ENCODE measurements at places on chromosomes 1 and 21.

DNA sequence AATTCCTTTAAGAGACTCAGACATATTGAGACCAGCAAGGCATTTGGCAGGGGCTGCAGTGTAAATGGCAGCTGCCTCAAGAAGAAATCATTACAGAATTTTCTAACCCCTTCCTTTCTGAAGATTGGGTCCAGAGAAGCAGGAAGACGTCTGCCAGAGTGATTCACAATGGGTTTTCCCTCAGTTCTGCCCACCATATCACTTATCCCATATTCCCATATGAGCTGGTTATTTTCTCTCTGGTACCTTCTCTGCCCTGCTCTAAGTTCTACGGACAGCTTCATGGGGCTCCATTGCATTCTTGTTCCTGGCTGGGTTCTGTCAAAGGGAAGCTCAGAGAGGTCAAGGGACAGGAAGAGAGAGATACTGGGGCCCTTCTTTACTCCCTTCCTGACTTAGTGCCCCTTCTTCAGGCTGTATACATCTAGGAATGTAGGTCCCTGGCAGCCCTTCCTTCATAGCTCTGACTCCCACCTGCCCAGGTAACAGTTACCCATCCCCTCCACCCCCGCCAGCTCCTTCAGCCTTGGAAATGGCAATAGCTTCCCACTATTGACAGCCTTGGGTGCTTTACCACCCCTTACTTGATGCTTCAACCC is 420.6 kb upstream of the DAB1 start:
- no peak for DNase-seq

- no peak for DNase-seq
These were observed 165.4 kb downstream of the RUNX1 start for GRCh38 chr21:34883491-34884271.

DNA sequence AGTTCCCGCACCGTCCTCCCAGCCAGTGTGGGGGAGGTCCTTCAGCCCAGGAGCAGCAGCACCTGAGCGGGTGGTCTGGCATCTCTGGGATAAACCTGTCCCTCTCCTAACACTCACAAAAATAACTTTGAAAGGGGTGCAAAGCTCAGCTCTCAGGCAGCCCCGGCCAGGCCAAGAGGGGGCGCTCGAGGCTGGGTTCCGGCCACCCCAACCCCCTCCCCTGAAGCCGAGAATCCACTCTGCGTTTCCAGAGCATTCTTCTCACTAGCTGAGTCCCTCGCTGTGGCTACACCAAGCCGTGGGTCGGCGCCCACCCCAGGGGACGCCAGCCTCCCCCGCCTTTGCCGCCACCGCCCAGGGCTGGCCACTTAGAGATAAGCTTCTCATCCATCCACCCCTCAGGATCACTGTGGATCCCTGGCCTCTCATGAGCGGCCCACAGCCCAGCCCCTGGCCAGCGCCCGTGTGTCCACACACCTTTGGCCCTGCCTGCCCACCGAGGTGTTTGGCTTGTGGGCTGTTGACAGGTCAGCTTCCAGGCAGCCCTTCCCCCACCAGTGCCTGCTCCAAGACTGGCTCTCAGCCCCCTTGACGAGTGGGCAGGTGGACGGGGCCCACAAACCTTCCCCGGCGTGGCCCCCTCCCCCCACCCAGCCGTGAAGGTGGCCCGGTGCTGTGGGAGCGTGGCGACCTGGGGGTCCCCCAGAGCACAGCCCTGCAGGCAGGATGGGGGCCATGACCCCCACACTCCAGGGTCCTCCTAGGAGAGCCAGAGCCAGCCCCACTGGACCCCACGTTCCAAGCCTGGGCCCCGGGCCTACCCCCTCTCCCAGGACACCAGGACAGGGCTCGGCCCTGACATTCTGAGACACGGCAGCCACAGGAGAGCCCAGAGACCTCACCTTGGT is 1.9 kb downstream of the FTCD start:
- no peak for DNase-seq

DNA sequence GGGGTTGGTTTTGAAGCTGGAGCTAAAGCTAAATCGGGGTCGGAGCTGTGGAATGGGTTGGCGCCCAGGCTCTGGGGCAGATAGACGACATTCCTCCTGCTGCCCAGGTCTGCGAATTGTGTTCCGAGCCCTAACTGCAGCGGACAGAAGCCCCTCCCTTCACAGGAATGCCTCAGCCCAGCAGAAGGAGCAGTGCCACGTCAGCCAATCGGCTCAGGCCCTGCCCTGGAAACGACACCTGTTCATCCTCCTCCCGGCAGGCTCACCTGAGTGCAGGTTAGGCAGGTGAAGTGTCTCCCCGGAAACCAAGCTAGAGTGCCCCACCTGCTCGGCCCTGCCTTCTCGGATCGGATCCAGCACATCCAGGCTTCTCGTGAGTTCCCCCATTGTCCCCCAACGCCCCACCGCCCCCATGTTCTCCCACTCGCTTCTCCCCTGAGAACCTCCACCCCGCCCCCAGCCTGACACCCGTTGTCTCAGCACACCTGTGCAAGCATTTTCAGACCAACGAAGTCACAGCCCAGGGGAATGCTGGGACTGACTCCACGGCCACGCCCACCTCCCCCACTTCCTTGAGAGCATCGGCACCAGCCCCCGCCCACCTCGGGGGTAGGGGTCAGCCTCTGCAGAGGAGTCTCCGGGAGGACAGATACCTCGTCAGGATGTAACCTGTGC is 775 bp downstream of the TMEM125 start:
- DNase-seq = no peak

- peak; percentile 41 for DNase-seq
These were observed 11.4 kb downstream of the SOX13 start for GRCh38 chr1:204084247-204084772.

DNA sequence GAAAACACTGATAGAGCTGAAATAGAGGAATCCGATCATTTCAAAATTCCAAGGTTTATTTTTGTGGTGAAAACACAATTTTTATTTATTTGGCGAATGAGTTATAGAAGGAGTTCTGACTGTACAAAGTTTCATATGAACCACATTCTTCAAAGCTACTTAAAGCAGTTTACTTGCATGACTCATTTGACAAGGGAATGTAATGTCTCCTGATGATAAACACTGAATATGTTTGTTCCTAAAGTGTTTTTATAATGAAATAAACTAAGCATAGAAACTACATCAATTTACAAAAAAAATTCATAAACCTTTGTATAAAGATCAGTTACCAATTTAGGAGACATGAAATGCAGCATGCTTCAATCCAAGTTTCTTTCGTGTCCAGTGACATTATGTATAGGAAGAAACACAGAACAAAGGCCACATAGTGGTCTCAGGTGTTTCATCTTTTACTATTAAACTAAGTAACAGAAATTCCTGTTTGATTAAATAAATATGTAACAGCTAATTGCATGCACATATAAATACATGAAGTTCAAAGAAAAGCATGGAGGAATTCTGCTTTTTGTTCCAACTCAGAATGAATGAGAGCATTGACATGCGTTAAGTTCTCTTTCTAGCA is 2.5 kb downstream of the PRKACB start:
- peak; percentile 31 for DNase-seq

GRCh38 chr1:26545969-26546323 is 16.4 kb downstream of the RPS6KA1 start:
- DNase-seq = no peak

DNA sequence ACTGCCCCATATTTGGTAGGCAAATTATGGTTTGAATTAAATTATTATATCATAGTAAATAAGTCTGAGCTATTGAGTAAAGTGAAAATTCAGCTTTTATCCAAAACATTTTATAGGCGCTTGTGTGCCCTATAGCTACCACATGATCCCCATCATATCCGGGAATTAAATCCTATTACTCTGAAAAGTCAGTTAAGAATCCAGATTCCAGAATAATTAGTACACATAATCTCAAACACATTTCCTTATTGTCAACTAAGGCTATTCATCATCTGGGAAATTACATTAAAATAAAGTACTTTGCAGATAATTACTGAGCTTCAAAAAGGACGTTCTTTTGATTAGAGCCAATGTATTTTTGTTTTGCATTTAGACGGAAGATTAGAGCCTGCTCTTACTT is 72.3 kb downstream of the CTH start:
- DNase-seq = no peak

DNA sequence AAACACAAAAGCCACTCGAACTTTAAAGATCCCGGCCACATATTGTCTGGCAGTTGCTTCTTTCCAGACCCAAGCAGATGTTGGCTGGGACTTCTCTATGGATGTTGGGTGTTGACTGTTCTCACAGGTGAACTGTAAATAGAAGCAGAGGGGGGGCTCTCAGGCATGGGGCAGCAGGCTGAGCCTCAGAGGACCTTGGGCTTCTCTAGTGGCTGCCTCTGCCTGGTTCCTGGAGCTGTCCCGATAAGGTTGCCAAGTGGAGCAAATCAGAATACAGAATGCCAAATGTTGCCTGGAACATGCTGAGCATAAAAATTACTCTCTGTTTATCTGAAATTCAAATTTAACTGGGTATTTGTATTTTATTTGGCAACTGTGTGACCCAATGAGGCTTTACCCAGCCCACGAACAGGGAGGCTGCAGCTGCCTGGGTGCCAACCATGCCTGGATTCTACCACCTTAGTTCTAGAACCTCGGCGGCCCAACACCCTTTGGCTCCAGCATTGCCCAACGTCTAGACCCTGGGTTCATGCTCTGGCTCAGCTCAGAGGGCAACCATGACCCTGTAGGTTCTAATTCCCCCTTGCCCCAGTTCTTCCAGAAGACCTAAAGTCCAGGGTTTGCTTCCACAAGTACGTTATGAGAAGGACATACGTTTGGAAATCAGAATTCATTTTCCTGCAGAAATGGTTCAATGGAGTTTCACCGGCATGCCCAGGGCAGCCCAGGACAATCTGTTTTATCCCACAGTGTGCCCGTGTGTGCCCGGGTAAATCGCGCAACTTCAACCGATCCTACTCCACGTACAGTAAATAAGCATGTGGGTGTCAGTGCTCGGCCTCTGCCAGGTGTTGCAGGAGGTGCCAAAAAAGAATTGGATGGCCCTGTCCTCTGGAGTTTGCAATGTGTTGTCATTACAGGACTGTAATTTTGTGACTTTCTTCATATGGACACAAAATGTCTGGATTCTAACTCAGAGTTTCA is 5.4 kb upstream of the SLC45A1 start:
- DNase-seq = no peak

DNA sequence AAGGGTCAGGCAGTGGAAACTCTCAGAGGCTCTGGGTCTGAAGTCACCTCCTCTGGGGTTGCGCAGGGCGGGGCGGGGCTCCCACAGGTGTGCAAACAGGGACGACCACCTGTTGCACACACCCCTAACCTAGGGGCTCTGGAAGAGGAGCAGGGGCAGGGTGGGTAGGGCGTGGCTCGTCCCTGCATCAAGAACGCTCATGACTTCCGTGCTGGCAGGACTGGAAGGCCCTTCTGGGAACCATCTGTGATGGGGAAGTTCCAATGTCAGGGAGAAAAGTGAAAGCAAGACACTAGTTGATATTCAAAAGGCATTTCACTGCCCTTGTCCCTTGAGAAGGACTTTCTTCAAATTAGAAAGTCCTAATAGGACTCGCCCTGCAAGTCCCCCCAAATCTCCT is 22.1 kb upstream of the CLSTN1 start:
- DNase-seq = no peak

- DNase-seq = no peak
These were observed 73.2 kb downstream of the ADGRL2 start for GRCh38 chr1:81873946-81874345.

- no peak for DNase-seq
These were observed 8.1 kb downstream of the CACNA1S start for GRCh38 chr1:201104141-201104540.

DNA sequence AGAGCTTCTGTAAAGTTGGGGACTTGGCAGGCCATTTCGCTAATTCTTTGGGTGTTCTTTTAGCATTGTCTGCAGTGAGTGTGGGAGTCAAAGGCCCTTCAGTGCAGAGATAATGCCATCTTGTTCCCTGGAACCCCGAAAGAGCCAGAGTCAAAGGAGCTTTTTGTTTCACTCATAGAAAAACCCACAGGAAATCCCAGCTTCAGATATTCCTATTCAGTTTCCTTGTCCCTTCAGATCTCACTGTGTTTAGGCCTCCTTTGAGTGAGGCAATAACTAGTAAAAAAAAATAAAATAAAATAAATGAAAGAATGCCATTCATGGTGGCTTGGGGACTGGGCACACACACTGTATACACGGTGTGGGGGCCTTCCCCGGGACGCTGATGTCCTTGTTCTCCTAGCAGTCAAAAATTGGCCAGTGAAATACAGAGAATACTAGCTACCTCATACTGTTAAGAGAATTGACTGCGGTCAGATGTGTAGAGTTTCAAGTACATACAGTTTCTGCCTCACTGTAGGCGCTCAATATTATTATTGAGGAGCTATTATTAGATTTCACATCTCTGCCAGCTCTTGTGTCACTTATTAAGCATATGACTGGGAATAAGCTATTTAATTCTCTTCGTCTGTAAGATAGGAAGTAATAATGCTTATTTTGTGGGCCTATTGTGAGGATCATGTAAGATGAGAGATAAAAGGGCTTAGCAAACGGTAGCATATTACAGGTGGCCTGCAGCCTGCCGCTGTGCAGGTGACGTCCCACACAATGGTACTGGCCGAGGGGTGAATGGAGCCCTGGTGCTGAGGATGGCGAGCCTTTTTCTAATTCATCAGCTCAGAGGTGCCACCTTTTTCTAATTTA is 16.7 kb downstream of the DISC1 start:
- no peak for DNase-seq

DNA sequence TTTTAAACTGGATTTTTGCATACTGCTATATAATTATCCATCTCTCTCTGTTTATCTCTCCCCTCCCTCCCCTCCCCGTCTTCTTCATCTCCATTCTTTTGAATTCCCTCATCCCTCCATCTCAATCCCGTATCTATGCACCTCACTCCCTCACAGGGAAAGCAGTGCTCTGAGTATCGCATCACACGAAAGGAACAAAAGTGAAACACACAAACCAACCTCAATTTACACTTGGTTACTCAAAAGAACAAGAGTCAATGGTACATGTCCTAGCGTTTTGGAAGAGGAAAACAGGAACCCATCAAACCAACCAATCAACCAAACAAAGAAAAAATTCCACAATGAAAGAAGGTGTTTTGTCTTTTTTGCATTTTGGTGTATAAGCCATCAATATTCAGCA is 115.1 kb downstream of the NBPF12 start:
- DNase-seq = no peak

DNA sequence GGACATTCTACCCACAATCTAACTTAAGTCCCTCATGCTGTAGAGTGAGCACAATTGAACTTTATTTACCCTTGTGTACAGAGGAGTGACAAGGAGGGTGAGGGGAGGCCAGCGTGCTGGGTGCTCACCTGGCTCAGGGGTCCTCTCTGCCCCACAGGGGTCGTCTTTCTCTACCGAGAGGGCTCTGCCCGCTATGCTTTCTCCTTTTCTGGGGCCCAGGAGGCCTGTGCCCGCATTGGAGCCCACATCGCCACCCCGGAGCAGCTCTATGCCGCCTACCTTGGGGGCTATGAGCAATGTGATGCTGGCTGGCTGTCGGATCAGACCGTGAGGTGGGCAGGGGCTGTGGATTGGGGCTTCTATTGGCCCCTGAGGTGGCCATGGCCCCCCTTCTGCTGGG is 5.4 kb downstream of the BCAN start:
- DNase-seq = no peak

DNA sequence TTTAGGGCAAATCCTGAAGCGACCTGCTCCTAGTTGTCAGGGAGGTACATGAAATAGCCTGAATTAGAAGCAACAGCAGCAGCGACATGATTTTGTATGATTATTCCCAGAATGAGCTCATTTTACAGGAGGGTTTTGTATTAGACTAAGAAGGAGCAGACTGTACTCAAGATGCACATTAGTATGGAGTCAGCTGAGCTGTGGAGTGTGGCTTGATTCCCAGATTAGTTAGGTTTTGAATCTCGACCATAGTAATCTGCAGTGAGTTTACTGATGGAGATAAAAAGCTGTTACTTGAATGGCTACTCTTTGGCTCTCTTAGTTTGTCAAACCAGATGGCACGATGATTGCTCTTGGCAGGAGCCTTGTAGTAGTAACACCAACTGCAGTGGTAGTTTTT is 143.1 kb downstream of the PHTF1 start:
- no peak for DNase-seq

All from A172 (cell line).